ENCODE measurements at places on chromosomes 3 and 15.

- H3K27me3 ChIP-seq, result no peaks in the 10 kb centered on the region
- H3K4me3 ChIP-seq, result peak within 1 kb of the TSS; percentile 98
- H3K36me3 ChIP-seq, result peaks cover 28% of the 10 kb centered on the region
- H3K27ac ChIP-seq, result peak within 1 kb of the TSS; percentile 100
- peaks cover 47% of the 10 kb centered on the region for H3K4me1 ChIP-seq
Measured at GRCh38 chr3:57597127-57597923, at the start of gene ARF4. Gene ARF4, minus strand, starts transcription at chr3:57597344. Its CDS starts 204 bp downstream, at chr3:57597140.

GRCh38 chr3:88618021-88618645 lies 468.4 kb downstream of the C3orf38 start:
- no peak overlapping the region for H3K4me3 ChIP-seq
- DNase-seq, result no peak
- H3K4me1 ChIP-seq, result no peaks in the 10 kb centered on the region
- no peaks in the 10 kb centered on the region for H3K36me3 ChIP-seq
- H3K27me3 ChIP-seq, result no peaks in the 10 kb centered on the region
- no peak overlapping the region for H3K27ac ChIP-seq

GRCh38 chr3:40240921-40241320 lies 68.6 kb upstream of the EIF1B start:
- no peaks in the 10 kb centered on the region for H3K36me3 ChIP-seq
- no peaks in the 10 kb centered on the region for H3K4me1 ChIP-seq
- no peak overlapping the region for H3K27ac ChIP-seq

GRCh38 chr3:57091521-57092273 lies 31.2 kb downstream of the SPATA12 start:
- H3K27me3 ChIP-seq, result peaks cover 38% of the 10 kb centered on the region
- no peak overlapping the region for H3K4me3 ChIP-seq
- H3K36me3 ChIP-seq, result no peaks in the 10 kb centered on the region

- H3K27me3 ChIP-seq, result no peaks in the 10 kb centered on the region
- no peak overlapping the region for H3K27ac ChIP-seq
Measured at GRCh38 chr15:42427429-42428223, 63.3 kb downstream of the ZNF106 start.

DNA sequence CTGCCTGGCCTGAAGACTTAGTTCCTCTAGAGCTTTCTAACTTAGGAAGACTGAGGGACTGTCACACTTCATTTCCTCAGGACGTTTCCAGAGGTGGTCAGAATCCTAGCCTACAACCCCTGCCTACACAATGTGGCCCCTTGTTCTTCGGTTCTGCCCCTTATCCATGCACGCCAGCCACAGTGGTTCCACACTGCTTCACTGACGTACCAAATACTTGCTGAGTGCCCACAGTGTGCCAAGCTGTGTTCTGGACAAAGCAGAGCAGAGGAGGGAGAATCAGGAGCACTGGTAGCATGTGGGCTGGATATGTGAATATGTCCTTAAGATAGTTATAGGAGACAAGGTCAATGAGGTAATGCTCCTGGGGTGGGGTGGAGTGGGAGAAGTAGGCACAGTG lies 70.5 kb upstream of the SAMMSON start:
- no peaks in the 10 kb centered on the region for H3K4me1 ChIP-seq
- no peak overlapping the region for H3K4me3 ChIP-seq
- no peak for DNase-seq
- H3K27me3 ChIP-seq, result no peaks in the 10 kb centered on the region

DNA sequence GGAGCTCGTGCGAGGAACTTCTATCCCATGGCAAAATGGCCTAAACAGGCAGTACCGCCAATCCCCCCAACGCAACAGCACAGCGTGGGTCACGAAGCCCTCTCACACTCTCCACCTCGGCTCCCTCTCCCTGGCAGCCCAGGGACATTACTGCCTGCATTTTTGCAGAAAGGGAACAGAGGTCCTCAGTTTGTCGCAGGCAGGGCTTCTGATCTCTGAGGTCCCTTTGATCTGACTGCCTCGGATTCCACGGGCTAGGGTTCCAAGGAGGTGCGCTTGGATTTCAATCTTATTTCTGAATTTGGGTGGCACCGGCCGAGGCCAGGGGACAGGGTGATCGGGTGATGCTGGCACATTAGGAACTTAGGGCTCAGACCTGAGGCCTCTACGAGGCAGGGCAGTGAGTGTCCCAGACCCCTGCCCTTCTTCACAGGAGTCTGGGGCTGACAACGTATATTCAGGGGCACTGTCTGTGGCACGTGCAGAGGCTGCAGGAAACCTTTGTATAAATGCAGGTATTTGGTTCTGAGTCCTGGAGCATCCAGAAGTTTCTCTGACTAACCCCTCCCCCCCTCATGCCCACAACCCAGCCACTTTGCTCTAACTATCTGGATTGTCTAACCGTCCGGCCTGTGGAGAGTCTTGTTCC lies 197.9 kb downstream of the XXYLT1 start:
- no peak overlapping the region for H3K27ac ChIP-seq
- H3K27me3 ChIP-seq, result no peaks in the 10 kb centered on the region
- H3K4me1 ChIP-seq, result no peaks in the 10 kb centered on the region

- H3K4me3 ChIP-seq, result no peak overlapping the region
- H3K27me3 ChIP-seq, result peaks cover 4% of the 10 kb centered on the region
- no peak overlapping the region for H3K27ac ChIP-seq
- H3K36me3 ChIP-seq, result no peaks in the 10 kb centered on the region
- no peaks in the 10 kb centered on the region for H3K4me1 ChIP-seq
Measured at GRCh38 chr15:36501063-36501678, 78.3 kb upstream of the CDIN1 start.

DNA sequence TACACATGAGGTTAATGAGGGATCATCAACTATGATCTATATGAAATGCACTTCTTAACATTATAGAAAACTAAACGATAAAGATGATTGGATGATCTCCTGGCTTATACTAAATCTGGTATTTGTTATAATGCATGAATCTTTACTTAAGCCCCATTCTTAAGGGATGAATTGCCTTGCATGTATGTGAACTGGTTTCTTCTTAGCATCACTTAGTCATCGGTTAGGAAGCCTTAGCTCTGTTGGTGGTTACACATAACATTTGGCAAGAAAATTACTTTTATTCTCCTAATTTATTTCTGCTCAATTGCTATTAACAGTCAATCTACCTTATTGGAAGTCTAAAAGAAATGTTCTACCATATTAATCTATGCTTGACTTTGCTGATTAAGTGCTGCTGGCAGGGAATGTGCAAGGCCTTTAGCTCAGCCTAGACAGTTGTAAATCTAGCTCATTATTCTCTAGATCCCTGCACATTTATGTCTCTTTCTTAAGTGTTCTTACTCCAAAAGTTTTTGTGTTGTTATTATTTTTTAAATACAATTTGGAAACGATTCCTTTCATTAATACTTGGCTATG lies 356.0 kb downstream of the ZPLD1 start:
- no peak overlapping the region for H3K4me3 ChIP-seq
- DNase-seq, result no peak
- no peak overlapping the region for H3K27ac ChIP-seq
- H3K27me3 ChIP-seq, result no peaks in the 10 kb centered on the region
- no peaks in the 10 kb centered on the region for H3K36me3 ChIP-seq

DNA sequence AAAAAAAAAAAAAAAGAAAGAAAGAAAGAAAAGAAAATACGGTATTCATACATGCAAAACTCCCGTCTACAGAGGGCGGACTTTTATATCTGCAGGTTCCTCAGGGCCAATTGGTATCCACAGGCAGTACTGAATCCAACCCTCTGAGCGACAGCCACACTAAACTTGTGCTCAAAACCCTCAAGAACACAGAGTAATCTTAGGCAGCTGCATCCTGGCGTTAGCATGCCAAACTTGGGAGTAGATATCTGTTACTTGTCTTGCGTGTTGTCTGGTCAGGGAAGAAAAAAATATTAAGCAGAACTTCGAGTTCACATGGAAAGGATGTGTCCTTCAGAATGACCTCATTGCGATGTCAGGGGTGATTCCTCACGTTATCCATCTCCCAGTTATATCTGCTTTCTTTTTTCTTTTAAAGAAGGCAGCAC lies 12.8 kb downstream of the SNAP23 start:
- peaks cover 2% of the 10 kb centered on the region for H3K4me1 ChIP-seq
- no peak overlapping the region for H3K4me3 ChIP-seq
- no peak for DNase-seq
- H3K27me3 ChIP-seq, result no peaks in the 10 kb centered on the region
